CD8-positive, alpha-beta memory T cell (primary cell): ENCODE measurements at places on chromosomes 2 and 18. TPM values are rescaled to one million over a fixed set of nuclear protein-coding genes. Genes with fewer than 3 reads are reported as not detected.

STARD6 gene
- polyA plus RNA-seq: not detected

CCDC148 gene
- not detected for polyA plus RNA-seq

CCDC74B gene
- 0.59 TPM for polyA plus RNA-seq

NTSR2 gene
- polyA plus RNA-seq: not detected

TCF23 gene
- not detected for polyA plus RNA-seq

NCKAP5 gene
- not detected for polyA plus RNA-seq

COL6A3 gene
- 0.56 TPM for polyA plus RNA-seq

ABCG5 gene
- polyA plus RNA-seq: not detected

TGFA gene
- 3.0 TPM for polyA plus RNA-seq

- peaks cover 5% of the 10 kb centered on the region for H3K4me1 ChIP-seq
- H3K36me3 ChIP-seq: no peaks in the 10 kb centered on the region
- no peak overlapping the region for H3K27ac ChIP-seq
- no peak overlapping the region for H3K4me3 ChIP-seq
Observed at GRCh38 chr2:71546777-71547281, 93.5 kb downstream of the DYSF start.

DNA sequence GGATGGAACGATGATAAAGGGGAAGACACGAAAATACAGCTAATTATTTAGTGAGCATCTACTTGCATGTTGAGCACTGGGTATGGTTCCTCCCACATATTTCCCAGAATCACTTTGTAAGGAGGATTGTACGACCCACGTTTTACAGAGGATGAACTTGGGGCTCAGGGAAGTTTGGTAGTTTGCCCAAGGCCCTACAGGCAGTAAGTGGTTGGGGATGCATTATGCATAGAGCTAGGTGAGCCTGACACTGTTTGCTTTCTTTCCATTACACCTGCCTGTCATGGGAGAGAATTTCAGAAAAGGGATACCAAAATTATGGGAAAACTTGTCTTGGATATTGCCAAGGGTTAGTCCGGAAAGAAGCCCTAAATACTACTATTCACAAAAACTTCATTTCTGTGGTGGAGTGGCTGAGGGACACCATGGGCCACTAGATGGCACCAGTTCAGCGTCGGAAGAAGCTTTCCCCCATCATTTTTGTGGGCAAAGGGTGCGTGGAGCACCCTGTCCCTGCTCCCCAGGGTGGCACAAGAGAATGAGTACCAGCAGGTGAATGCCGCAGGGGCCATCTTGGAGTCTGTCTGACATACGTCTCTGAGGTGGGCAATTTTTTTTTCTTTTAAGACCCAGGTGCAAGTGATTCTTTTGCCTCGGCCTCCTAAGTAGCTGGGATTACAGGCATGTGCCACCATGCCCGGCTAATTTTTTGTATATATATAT is 23.5 kb upstream of the C18orf32 start:
- H3K4me3 ChIP-seq: no peak overlapping the region
- no peaks in the 10 kb centered on the region for H3K4me1 ChIP-seq
- no peaks in the 10 kb centered on the region for H3K27me3 ChIP-seq
- no peaks in the 10 kb centered on the region for H3K36me3 ChIP-seq
- no peak overlapping the region for H3K27ac ChIP-seq

DNA sequence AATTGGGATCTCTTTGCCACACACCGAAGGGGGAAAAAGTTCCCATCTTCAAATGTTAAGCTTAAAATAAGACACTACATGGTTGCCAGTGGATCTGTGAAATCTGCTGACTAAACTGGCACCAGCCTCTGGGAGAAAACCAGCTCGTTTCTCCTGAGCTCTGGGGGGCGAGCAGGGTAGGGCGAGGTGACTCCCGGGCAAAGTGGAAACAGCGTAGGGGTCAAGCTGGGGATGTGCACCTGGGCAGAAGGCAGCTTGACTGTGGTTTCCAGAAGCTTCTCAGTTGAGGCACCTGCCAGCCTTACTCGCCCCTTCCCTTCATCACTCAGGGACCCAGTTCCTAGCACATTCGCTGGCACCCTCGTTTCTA is 62.8 kb downstream of the SFXN5 start:
- H3K4me3 ChIP-seq: no peak overlapping the region
- no peaks in the 10 kb centered on the region for H3K36me3 ChIP-seq
- no peaks in the 10 kb centered on the region for H3K27me3 ChIP-seq

GRCh38 chr18:62979176-62979575 is 263.8 kb downstream of the PHLPP1 start:
- H3K36me3 ChIP-seq: no peaks in the 10 kb centered on the region
- H3K27ac ChIP-seq: no peak overlapping the region
- DNase-seq: no peak
- no peaks in the 10 kb centered on the region for H3K27me3 ChIP-seq
- H3K4me1 ChIP-seq: peaks cover 5% of the 10 kb centered on the region

DNA sequence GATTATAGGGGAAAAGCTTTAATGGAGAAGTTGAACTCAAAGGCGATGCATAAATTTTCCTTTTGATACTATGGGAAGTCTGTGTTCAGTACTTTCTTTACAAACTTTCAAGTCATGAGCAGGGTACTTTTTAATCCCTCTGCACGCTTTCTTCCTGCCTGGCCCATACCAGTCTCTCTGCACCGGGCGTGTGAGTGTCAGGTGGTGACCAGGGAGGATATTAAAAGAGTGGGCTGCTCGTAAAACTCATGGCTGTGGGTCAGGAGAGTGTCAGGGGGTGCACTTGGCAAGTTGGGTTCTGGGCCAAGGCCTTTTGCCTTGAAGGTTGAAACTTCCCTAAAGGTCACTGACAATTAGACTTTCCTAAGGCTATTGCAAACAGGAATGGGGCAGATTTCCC is 367.8 kb downstream of the GPD2 start:
- H3K36me3 ChIP-seq: no peaks in the 10 kb centered on the region
- H3K4me3 ChIP-seq: no peak overlapping the region
- no peak overlapping the region for H3K27ac ChIP-seq
- no peaks in the 10 kb centered on the region for H3K27me3 ChIP-seq

GRCh38 chr2:42929546-42930024 is 137.2 kb upstream of the HAAO start:
- H3K27me3 ChIP-seq: no peaks in the 10 kb centered on the region
- H3K4me3 ChIP-seq: no peak overlapping the region
- DNase-seq: no peak
- H3K4me1 ChIP-seq: no peaks in the 10 kb centered on the region
- H3K36me3 ChIP-seq: no peaks in the 10 kb centered on the region
- H3K27ac ChIP-seq: peak overlapping the region; percentile 33

DNA sequence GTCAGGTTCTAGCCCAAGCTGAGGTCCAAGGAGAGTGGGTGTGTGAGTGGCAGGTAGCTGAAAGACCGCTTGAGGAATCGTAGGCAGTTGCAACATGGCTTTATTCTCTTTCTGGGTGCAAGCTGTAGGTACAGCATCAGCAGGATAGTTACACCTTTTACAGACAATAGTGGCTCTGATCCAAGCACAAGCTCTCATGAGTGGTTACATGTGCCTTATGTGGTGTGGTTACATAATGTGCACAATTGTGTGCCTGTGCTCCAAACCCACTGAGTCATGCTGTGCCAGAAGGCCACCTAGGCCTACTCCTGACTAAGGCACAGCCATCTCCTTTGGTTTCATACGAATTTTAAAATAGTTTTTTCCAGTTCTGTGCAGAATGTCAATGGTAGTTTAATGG is 227.6 kb downstream of the SATB2 start:
- no peaks in the 10 kb centered on the region for H3K36me3 ChIP-seq
- no peak for DNase-seq
- no peaks in the 10 kb centered on the region for H3K4me1 ChIP-seq
- no peak overlapping the region for H3K4me3 ChIP-seq

DNA sequence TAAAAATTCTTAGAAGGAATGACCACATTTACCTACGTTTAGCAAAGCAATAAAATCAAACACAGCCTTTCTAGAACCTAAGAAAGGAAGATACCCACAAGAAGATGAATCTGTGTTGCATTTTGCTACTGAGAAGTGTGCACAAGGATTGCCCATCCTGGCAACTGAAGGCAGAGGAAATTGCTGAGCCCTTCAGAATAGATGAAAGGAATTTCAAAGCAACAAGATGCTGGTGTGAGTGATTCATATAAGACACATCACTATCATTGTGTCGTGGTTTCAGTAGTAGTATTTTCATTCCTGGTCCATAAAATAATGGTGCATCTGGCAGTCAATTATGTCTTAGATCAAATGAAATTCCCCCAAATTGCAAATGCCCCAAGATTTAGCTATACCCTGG is 48.4 kb upstream of the ANKRD44 start:
- H3K4me1 ChIP-seq: peaks cover 9% of the 10 kb centered on the region
- no peak for DNase-seq
- no peak overlapping the region for H3K4me3 ChIP-seq
- H3K36me3 ChIP-seq: no peaks in the 10 kb centered on the region
- no peak overlapping the region for H3K27ac ChIP-seq
- no peaks in the 10 kb centered on the region for H3K27me3 ChIP-seq

GRCh38 chr2:33292981-33293595 is 183.4 kb upstream of the RASGRP3 start:
- no peaks in the 10 kb centered on the region for H3K27me3 ChIP-seq
- no peaks in the 10 kb centered on the region for H3K4me1 ChIP-seq
- no peak overlapping the region for H3K27ac ChIP-seq
- no peak for DNase-seq
- no peaks in the 10 kb centered on the region for H3K36me3 ChIP-seq

DNA sequence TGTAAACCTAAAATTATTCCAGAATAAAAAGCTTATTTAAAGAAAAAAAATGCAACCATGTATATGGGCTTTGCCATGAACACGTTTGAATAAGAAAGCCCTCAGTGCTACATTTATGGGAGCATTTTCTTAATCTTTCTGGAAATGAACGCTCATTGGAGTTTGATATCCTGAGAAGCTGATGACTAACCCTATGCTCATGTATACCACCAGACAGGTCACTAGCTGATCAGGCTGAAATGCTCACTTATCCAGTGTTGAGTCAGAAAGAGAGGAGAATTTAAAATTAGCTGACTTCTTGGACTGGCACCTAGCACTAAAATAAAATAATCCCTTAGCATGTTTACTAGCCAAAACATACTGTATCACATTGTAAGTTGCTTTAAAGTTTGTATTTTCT is 254.9 kb upstream of the SIX3 start:
- H3K27ac ChIP-seq: no peak overlapping the region
- no peaks in the 10 kb centered on the region for H3K4me1 ChIP-seq
- H3K27me3 ChIP-seq: no peaks in the 10 kb centered on the region
- H3K4me3 ChIP-seq: no peak overlapping the region

DNA sequence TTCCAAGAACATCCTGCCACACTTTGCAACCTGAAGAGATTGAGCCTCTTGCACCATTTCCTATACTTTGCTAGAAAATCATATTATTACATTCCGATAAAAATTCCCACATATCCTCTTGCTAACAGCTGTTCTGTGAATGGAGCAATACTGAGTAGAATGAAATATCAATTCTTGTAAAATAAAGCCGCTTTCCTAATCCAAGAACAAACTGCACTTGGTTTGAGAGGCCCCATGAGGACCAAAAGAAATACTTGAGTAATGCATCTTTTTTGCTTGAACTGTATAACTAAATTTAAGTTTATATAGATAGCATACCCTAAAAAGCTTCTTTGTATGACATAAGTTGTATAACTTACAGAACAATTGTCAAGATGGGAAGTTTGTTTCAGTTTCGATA is 632.4 kb upstream of the SLC8A1 start:
- H3K27me3 ChIP-seq: no peaks in the 10 kb centered on the region
- H3K4me3 ChIP-seq: no peak overlapping the region
- no peaks in the 10 kb centered on the region for H3K4me1 ChIP-seq
- no peaks in the 10 kb centered on the region for H3K36me3 ChIP-seq
